ENCODE measurements at places on chromosomes 2 and 18. TPM values are rescaled to one million over a fixed set of nuclear protein-coding genes. Genes with fewer than 3 reads are reported as not detected.

Gene CD226
- total RNA-seq = 95.7 TPM

Gene ACMSD
- total RNA-seq = not detected

Gene MEIS1
- not detected for total RNA-seq

Gene TANK
- total RNA-seq = 90.2 TPM

Gene WDR12
- total RNA-seq = 21.3 TPM

GRCh38 chr2:28444956-28445355 is 50.9 kb upstream of the PLB1 start:
- no peaks in the 10 kb centered on the region for H3K36me3 ChIP-seq
- H3K27ac ChIP-seq = no peak overlapping the region
- H3K27me3 ChIP-seq = no peaks in the 10 kb centered on the region
- no peak overlapping the region for H3K4me3 ChIP-seq
- H3K4me1 ChIP-seq = peaks cover 5% of the 10 kb centered on the region
- no peak for DNase-seq

DNA sequence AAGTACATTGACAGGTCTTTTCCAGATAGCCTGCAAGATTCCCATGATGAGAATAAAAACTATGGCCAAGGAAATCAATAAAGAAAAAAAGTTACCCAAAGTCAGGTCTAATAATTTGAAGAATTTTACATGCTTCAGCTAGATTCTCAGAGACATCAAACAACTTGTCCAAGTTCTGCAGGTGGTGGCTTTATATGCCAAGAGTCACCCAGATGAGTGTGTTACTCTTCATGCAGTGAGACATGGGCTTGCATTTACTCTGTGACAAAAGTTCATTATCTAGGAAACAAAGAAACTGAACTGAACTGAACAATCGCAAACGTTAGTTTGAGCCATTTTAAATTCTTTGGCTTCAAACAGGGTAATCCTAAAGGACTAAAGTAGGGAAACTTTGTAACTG is 548.5 kb upstream of the SYT4 start:
- no peak overlapping the region for H3K27ac ChIP-seq
- no peak for DNase-seq
- H3K4me1 ChIP-seq = no peaks in the 10 kb centered on the region

- H3K4me3 ChIP-seq = no peak overlapping the region
- no peaks in the 10 kb centered on the region for H3K4me1 ChIP-seq
- H3K27me3 ChIP-seq = no peaks in the 10 kb centered on the region
- no peak overlapping the region for H3K27ac ChIP-seq
Measured at GRCh38 chr18:54090856-54091255, 133.6 kb downstream of the MBD2 start.

DNA sequence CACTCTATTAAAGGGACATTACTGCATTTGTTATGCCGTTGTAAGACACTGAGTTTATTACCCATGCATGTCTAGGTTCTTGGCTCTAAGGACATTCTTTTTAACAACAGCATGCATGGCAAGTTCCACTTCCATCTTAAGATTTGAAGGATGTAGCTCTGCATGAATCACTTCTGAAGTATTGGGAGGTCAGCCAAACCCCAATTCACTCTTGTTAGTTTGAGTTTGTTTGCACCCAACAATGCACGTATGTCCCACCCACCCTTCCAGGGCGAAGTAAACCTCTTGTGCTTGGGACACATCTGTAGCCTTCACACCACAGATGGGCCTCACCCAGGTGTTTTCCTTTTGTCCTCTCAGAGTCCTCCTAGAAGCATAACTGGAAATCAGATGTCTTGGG is 5.6 kb upstream of the LAMA3 start:
- DNase-seq = no peak
- no peaks in the 10 kb centered on the region for H3K36me3 ChIP-seq
- H3K27me3 ChIP-seq = peaks cover 10% of the 10 kb centered on the region

DNA sequence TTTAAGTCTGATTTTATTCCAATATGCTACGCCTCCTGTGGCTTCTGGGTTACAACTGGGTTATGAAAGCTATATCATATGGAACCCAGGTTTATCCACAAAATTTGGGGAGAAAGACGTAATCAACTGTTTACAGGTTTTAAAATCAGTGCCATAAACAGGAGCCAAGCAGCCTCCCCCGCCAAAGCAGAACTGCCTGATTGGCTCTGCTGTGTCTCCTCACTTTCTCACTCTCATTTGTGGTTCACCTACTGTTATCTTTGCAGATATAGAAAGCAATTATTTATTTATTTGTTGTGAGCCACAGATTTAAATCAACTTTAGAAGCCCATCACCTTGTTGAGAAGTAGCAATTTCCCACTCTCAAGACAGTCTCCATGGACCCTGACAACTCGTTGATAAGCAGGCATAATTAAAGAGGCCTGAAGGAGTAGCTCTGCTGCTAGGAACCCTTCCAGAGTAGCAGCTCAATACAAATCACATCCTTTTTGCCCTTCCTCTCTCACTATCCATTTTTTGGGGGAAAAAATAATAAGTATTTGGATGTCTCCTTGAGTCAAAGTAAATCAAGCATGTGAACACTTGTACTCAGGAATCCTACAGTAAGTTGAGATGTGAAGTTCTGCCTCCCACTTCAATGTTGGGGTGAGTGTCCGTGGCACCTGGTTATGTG is 191.0 kb upstream of the CCDC150 start:
- no peak overlapping the region for H3K27ac ChIP-seq
- no peaks in the 10 kb centered on the region for H3K36me3 ChIP-seq

DNA sequence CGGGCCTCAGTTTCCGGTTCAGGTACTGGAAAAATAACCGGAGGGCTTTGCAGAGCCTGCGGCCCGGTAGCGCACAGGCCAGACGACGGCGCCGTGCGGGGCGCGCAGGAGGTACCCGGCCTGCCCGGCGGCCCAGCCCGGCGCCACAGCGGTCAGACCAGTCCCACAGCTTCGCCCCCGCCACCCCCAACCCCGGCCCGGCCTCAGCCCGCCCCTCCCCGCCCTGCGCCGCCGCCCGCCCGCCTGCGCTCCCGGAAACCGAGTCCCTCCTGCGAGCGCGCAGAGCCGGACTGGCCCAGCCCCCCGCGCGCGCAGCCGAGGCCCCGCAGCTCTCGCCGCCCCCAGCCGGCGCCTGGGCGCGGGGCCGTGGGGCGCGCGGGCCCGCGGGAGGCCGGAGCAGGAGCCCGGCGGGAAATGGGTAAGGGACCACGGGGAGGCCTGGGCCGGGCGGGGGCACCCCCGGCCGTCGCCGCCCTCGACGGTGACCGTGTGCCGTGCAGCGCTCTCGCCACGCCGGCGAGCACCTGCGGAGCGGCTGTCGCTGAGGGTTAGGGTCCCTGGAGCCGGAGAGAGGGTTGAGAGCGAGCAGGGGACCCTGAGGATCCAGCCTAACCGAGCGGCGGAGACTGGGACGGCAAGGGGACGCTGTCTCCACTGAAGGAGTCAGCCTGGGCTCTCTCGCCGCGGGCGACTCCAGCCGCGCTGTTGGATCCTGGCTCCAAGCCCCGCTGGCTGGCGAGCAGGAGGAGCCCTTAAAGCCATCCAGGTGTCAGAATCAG is 16.5 kb upstream of the PSD4 start:
- peak overlapping the region; percentile 55 for H3K27ac ChIP-seq
- peak; percentile 48 for DNase-seq

GRCh38 chr2:3168230-3168891 is 209.3 kb downstream of the EIPR1 start:
- H3K36me3 ChIP-seq = peaks cover 8% of the 10 kb centered on the region
- DNase-seq = no peak
- no peak overlapping the region for H3K27ac ChIP-seq
- H3K4me1 ChIP-seq = no peaks in the 10 kb centered on the region
- no peaks in the 10 kb centered on the region for H3K27me3 ChIP-seq

GRCh38 chr2:151336863-151337371 is 20.5 kb upstream of the TNFAIP6 start:
- no peaks in the 10 kb centered on the region for H3K36me3 ChIP-seq
- no peaks in the 10 kb centered on the region for H3K27me3 ChIP-seq
- DNase-seq = no peak

DNA sequence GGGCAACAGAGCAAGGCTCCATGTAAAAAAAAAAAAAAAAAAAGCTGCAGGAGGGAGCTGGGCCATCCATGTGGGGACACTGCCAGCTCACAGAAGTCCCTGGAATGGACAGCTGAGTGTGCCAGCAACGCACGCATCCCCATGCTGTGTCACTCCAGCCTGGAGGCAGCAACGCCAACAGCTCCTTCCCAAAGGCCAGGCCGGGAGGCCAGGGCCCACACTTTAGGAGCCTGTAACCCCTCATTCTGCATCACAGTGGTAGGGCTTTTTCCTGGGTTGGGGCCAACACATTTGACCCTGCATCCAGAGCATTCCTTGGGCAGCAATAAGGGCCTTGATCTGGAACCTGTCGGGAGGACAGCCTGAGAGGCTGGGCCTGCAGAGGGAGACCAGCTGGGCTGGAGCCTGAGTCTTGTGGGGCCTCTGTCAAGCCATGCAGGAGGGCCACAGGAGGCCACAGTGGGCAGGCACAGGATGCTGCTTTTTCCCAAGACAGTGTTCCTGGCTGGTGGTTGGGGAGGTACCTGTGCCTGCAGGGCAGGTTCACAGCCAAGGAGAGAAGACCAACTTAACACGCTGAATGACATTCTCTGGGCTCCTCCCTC is 16.8 kb upstream of the KCNK3 start:
- no peaks in the 10 kb centered on the region for H3K36me3 ChIP-seq
- no peak overlapping the region for H3K27ac ChIP-seq
- no peak for DNase-seq
- H3K4me3 ChIP-seq = no peak overlapping the region
- H3K4me1 ChIP-seq = no peaks in the 10 kb centered on the region

DNA sequence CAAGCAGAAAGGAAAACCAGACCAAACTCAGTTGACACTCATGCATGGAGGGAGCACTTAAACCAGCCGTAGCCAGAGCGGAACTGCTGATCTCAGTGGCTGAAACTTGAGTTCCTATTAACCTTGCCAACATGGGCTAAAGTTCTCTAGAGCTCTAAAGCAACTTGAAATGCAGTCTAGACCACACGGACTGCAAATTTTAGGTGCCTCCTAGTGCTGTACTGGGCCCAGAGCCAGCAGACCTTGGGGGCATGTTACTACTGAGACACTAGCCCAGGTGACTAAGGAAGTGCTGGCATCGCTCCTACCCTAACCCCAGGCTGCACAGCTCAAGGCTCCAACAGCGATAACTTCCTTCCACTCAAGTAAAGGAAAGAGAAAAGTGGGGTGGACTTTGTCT is 236.5 kb downstream of the AKAIN1 start:
- no peaks in the 10 kb centered on the region for H3K4me1 ChIP-seq
- no peaks in the 10 kb centered on the region for H3K27me3 ChIP-seq

- DNase-seq = no peak
- no peak overlapping the region for H3K4me3 ChIP-seq
- no peaks in the 10 kb centered on the region for H3K27me3 ChIP-seq
- H3K4me1 ChIP-seq = no peaks in the 10 kb centered on the region
- H3K27ac ChIP-seq = no peak overlapping the region
- H3K36me3 ChIP-seq = no peaks in the 10 kb centered on the region
Measured at GRCh38 chr2:33670392-33670937, 71.4 kb upstream of the FAM98A start.

GRCh38 chr2:164622338-164623106 is 1.2 kb upstream of the GRB14 start:
- no peak overlapping the region for H3K4me3 ChIP-seq
- no peak overlapping the region for H3K27ac ChIP-seq
- no peaks in the 10 kb centered on the region for H3K4me1 ChIP-seq
- no peak for DNase-seq
- H3K36me3 ChIP-seq = no peaks in the 10 kb centered on the region

DNA sequence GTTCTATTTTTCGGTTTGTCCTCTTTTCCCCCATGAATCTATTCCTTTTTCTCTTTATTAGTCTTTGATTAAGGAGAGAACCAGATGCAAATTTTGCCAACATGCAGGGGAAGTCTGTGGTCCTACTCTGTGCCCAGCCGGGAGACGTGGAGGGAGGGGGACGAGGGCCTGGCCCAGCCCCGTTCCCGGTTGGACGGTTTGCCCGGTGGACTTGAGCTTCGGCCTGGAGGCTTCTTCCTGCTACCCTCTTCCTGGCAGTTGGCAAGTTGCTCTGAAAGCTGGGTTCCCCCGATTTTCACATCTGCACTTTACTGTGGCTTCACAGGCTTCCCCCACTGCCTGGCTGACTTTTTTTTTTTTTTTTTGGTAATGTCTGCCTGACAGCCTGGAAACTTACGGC is 39.3 kb upstream of the GBX2 start:
- H3K27ac ChIP-seq = no peak overlapping the region
- H3K4me1 ChIP-seq = no peaks in the 10 kb centered on the region
- DNase-seq = no peak
- no peaks in the 10 kb centered on the region for H3K27me3 ChIP-seq
- H3K4me3 ChIP-seq = no peak overlapping the region

- peaks cover 9% of the 10 kb centered on the region for H3K4me1 ChIP-seq
- H3K27ac ChIP-seq = no peak overlapping the region
Measured at GRCh38 chr2:175003875-175004729, 1.1 kb downstream of the CHN1 start.

GRCh38 chr2:147649286-147649685 is 195.5 kb upstream of the ACVR2A start:
- H3K27ac ChIP-seq = no peak overlapping the region
- H3K27me3 ChIP-seq = no peaks in the 10 kb centered on the region
- no peaks in the 10 kb centered on the region for H3K36me3 ChIP-seq

- no peaks in the 10 kb centered on the region for H3K4me1 ChIP-seq
- no peaks in the 10 kb centered on the region for H3K36me3 ChIP-seq
- no peak overlapping the region for H3K27ac ChIP-seq
- no peak overlapping the region for H3K4me3 ChIP-seq
Measured at GRCh38 chr18:39788383-39788782, 2166.7 kb upstream of the PIK3C3 start.

DNA sequence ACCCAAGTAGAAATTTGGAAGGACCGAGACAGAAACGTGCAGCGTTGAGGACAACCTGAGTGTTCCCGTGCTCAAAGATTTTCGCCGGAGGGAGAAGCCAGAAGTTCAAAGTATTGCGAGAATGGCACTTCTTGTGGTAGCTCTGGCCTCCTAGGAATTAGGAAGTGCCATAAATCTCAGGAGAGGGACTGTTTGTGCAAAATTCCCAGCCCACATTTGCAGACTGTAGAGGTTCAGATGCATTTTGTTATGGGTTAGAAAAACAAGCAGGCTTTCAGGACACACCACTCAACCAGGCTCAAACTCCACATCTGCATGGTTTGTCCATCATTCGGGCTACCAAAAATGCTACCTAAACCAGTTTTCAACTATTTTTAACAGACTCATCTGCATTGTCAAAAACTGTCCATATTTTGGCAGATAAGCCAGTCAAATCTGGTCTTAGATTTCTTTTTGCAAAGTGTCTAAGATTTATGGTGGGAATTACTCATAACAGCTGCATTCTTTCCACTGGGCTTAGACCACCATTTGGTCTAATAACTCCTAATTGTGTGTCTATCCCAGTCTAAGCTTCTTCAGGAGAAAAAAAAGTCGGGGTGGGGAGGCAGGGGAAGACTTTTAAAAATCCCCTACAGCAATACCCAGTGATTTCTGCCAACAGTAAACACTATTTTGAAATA is 422.9 kb downstream of the ARHGAP15 start:
- DNase-seq = no peak
- no peaks in the 10 kb centered on the region for H3K27me3 ChIP-seq
- H3K27ac ChIP-seq = no peak overlapping the region
- peaks cover 10% of the 10 kb centered on the region for H3K36me3 ChIP-seq

Measured in CD4-positive, alpha-beta memory T cell (primary cell).